ENCODE measurements at places on chromosomes 4 and X.

DNA sequence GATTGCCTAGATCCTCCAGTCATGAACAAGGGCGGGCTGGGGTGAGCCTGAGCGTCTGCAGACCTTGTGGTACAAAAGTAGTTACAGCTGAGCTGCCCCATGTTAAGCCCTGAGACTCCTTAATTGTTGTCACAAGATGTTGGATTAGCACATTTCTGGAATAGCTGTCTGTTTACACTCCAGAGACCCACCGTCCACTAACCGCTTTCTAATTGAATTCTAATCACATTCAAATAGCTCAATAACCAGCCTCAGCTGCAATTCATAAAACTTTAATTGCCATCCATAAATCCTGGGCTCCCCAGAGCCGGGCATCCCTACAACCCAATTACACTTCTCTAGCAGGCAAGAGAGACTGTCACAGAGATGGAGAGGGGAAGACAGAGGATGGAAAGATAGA is 1.6 kb upstream of the GSX2 start:
- no peak for DNase-seq

- DNase-seq: no peak
Observed at GRCh38 chrX:110172215-110172614, 145.7 kb downstream of the AMMECR1 start.

DNA sequence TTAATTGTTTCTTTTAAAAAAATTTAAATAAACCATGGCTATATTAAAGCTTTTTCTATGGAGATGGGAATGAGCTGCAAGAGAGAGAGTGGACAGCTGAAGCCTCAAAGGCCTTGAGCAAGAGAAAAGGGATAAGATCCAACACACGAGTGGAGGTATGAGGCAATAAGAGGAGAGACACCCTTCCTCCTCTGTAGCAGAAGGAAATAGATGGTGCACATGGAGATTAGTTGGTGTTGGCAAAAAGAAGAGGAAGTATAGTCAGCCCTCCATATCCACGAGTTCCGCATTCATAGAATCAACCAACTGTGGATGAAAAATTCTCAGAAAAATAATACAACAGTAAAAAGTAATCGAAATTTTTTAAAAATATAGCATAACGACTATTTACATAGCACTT is 3.2 kb downstream of the CXorf38 start:
- no peak for DNase-seq

- no peak for DNase-seq
Observed at GRCh38 chr4:116073051-116073450, 959.6 kb upstream of the NDST4 start.

GRCh38 chrX:47687263-47687662 is 28.3 kb upstream of the UXT start:
- DNase-seq: no peak

GRCh38 chr4:139605516-139605915 is 49.5 kb upstream of the SETD7 start:
- no peak for DNase-seq

- peak; percentile 18 for DNase-seq
Observed at GRCh38 chr4:111880116-111880515, 265.1 kb upstream of the FAM241A start.

DNA sequence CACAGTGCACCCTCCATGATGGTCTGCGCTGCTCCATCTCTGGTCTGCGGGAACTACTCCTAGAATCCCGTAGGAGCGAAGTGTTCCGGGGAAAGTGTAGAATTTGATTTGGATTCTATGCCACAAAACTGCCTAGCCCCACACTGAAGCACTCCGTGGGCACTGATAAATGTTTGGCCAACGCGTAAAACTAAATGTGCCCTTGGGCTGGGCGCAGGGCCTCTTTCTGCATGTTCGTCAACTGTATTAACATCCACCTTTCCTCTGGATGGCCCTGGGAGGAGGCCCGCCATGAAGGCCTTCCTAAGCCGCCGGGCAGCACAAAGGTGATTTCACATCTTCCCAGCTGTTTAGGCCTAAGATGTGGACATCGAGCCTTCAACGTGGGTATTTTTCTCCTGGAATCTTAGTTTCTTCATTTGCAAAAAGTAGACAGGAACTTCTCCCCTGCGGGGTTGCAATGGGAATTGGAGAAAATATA is 2.6 kb downstream of the MSX1 start:
- DNase-seq: no peak

DNA sequence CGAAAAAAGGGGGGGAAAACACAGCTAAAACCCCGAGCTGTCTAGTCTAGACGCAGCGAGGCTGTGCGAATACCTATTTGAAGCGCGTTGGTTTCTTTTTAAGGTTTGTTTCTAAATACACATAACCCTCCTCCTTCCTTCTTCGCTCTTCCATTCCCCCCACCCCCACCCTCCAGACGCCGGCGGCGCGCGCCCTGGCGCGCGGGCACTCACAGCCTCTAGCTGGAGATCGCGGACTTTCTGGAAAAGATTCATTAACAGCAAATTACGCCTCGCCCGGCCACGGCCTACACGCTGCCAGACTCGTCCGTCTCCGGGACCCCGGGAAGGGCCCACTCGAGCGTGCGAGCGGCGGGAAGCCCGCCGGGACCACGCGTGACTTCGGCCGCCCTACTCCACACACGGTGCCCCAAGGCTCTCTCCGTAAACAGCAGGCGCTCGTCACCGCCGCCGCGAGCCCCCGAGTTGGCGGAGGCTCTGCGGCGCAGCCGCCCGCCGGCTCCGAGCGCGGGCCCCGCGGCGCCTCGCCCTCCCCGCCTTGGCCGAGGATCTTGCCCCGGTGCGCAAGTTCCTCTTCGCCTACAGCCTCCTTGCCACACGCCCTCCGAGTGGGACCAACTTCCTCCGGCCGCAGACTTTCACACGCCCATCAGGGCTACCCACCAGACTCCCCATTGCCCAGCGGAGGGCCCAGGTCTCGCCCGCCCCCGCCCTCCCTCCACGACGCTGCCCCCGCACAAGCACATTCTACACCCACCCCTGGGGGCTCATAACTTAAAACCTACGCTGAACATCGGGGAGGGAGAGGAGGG is 2.0 kb downstream of the BCOR start:
- peak; percentile 45 for DNase-seq

- DNase-seq: no peak
Observed at GRCh38 chrX:115970718-115971117, 199.8 kb upstream of the AGTR2 start.

GRCh38 chrX:39157796-39158195 is 356.5 kb downstream of the MID1IP1 start:
- DNase-seq: no peak

- no peak for DNase-seq
Observed at GRCh38 chr4:179871726-179872125, 2371.5 kb upstream of the TENM3 start.

GRCh38 chr4:20565075-20565721 is 135.1 kb upstream of the PACRGL start:
- DNase-seq: no peak

- no peak for DNase-seq
Observed at GRCh38 chr4:151418385-151418784, 9.4 kb downstream of the FHIP1A start.

GRCh38 chr4:14277505-14277904 is 650.0 kb upstream of the BOD1L1 start:
- DNase-seq: no peak

GRCh38 chr4:54185044-54185780 is 43.9 kb upstream of the PDGFRA start:
- DNase-seq: no peak

DNA sequence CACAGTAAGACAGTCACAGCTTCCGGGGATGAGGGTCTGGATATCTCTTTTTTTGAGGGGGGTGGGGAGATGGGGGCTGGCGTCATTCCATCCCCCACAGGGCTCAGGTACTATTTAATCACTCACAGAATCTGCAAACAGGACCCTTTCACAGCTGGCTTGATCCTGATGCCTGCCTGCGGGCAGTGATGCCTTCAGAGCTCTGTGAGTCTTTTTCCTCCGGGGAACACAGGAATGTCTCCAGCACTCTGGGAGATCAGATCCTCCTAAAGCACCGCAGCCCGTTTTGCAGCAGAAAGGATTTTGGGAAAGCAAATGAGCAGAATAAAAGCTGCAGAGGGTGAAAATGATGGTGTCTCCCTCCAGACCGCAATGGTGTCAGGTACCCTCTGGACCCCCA is 13.2 kb upstream of the SHOX start:
- no peak for DNase-seq

DNA sequence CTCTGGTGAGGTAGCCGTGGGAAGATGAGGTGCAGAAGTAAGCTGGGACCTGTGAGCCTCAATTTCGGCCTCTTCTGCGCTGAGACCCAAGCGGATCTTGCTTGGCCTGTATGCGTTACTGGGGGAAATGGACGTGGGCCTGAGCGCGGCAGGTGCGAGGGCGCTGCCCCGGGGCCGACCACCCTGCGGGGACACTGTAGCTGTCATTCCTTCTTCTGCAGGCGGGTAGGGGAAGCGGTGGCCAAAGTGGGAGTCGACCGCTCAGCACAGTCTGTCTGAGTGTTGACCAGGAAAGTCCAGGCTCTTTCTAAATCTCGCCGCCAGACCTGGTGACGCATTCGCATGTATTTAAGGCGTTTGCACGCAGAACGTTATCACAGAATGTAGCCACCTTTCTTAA is 3.3 kb upstream of the LRAT start:
- no peak for DNase-seq

GRCh38 chr4:92235731-92236130 is 68.0 kb upstream of the GRID2 start:
- no peak for DNase-seq

GRCh38 chr4:169121861-169122382 is 111.9 kb upstream of the CBR4 start:
- DNase-seq: no peak

DNA sequence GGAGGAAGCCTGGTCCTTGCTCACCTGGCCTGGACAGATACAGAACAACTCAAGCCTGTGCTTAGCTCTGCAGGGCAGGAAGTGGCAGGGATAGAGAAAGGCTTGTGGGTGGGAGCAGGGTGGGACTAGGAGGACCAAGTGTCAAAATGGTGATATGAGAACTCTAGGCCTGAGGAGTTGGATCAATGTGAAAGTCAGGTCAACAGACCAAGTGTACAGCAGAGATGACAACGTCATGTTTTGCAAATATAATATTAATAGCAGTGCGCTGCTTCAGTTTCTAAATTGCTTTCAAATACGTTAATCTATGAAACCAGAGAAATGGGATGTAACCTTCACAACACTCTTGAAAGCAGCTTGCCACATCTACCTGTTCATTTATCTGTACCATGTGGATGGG is 114.2 kb upstream of the MAP3K15 start:
- DNase-seq: no peak

- DNase-seq: no peak
Observed at GRCh38 chrX:26783512-26784225, 567.7 kb downstream of the MAGEB5 start.

- no peak for DNase-seq
Observed at GRCh38 chrX:68694435-68695205, 47.2 kb downstream of the STARD8 start.

GRCh38 chr4:35963383-35963782 is 280.9 kb downstream of the ARAP2 start:
- no peak for DNase-seq
